ENCODE measurements at places on chromosomes 4 and X.

DNA sequence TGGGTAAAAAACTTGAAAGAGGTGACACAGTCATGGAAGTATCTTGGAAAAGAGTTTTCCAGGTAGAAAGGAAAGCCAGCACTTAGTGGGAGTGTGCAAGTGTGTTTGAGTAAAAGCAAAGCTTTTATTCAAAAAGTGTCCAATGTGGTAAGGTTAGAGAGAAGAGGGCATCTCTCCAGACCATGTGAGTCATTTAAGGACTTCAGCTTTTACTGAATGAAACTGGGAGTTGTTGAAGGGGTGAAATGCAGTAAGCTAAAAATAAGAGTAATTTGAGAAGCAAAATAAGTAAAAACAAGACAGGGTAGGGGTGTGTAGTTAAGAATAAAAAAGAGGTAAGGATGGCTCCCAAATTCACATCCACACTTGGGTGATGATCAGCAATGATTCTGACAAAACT lies 238.9 kb downstream of the SLC7A11 start:
- no peak for DNase-seq

DNA sequence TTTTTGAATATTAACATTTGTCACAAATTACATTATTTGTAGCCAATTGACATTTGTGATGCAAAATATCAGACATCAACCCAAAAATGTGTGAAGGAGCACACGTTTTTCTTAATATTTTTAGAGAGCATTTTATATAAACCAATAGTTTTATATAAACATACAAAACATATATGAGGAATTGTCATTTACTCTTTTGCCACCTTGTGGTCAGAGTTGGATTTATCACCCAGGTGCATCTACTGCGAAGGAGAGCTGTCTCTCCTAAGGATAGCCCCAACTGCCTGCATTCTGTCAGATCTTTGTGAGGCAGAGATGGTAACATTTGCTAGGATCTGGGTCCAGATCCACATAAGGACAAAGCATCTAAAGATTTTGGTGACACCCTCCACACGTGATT lies 2.5 kb upstream of the USP27X start:
- DNase-seq = no peak

DNA sequence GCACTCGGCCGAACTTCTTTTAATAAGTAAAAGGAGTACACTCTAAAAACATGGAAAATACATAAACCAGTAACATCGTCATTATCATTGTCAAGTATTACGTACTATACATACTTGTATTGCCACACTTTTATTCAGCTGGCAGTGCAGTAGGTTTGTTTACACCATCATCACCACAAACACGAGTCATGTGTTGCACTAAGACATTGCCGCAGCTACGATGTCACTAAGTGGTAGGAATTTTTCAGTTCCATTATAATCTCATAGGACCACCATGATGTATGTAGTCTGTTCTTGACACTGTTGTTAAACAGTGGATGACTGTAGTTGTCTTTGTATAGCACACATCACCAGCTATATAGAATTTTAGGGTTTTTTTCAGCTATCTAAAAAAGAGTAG lies 48.0 kb upstream of the TMEM131L start:
- DNase-seq = no peak

- no peak for DNase-seq
These were observed 32.5 kb upstream of the AADAT start for GRCh38 chr4:170122252-170122651.

DNA sequence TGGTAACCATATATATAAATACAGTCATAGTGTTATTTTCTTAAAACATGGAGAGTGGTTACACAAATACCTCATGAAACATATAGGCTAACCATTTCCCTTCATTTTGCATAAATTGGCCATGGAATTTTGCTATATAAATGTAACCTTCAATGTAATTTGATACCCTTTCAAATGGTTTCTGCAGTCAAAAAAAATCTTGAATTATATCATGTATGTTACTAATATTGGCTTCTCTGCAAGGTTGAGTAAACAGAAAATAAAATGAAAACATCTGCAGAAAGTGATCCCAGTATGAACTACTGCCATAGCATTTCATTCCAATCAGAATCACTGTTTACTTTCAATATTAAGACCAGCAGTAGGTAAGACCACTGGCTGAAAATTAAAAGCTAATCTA lies 1165.9 kb upstream of the TENM3 start:
- DNase-seq = no peak

DNA sequence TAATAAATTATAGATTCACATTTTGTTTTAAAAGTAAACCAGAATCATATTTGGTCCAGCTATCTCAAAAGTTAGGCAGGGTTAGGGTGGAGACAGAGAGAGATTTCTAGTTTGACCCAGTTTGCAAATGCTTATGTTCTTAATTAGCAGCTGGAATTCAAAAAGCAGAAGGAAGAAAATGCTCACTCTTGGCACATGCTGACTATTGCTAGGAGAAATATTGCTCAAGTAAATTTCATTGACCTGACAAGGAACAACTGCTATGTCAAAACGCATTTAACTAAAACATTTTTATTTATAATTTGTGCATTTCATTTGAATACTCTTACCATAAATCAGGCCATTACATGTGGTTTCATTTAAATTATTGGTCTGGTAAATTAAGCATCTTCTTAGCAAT lies 131.8 kb downstream of the GLRA3 start:
- no peak for DNase-seq

- DNase-seq = no peak
These were observed 127.9 kb downstream of the IL13RA2 start for GRCh38 chrX:114889481-114889880.

- DNase-seq = no peak
These were observed 104.6 kb upstream of the MXRA5 start for GRCh38 chrX:3450881-3451570.

DNA sequence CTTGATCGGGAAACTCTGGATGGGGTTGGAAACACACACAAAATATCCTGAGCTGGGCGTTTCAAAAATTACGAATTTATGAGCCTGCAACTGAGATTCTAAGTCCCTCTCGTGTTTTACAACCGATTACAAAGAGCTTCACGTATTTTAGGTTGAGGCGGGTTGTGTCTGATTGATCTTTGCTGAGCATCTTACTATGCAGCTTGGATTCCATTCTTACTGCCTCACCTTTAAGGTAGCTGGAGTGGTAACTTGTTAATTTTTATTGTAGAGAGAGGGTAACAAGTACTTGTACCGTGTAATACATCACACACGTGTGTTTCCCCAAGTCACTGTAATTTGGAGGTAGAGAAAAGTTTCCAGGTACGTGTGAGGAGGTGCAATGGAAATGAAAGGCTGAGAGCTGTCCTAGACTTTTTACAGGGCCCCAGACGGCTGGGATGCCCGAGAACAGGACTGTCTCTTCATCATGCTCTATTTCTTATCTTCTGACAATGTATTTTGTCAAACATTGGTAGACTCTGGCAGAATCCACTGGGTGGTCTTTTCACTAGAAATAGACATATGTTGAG lies 97.8 kb upstream of the TENM3 start:
- DNase-seq = no peak

GRCh38 chrX:81168391-81168790 lies 33.3 kb downstream of the HMGN5 start:
- DNase-seq = no peak
